ENCODE measurements at places on chromosomes 7 and 10.

DNA sequence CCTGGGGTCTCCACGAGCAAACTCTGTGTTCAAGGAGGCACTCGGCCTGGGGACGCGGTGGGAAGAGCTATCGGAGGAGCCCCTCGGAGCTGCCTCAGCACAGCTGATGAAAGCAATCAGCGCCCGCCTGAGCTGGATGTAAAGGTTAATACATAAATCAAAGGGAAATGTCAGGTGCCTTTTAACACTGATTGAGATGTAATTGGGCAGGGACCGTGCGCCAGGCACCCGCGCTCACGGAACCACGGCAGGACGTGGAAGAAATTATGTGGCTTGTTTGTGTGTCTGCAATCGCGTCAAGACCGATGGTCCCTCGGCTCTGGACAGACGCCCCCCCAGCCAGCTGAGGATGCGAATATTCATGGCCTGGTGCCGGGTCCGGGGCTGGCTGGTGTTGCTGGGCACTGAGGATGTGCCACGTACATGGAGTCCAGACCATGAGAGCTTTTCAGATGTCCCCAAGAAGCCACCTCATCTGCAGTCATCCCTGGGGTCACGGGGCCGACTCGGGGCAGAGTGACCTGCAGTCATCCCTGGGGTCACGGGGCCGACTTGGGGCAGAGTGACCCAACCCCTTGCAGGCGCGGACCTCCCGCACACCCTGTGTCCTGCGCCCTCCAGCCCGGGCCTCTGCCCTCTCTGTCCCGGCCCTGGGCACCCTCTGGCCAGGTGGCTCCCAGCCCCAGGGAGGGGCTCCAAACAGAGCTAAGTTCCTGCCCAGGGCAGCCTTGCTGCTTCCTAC lies 15.6 kb downstream of the FOXL3 start:
- DNase-seq: no peak

DNA sequence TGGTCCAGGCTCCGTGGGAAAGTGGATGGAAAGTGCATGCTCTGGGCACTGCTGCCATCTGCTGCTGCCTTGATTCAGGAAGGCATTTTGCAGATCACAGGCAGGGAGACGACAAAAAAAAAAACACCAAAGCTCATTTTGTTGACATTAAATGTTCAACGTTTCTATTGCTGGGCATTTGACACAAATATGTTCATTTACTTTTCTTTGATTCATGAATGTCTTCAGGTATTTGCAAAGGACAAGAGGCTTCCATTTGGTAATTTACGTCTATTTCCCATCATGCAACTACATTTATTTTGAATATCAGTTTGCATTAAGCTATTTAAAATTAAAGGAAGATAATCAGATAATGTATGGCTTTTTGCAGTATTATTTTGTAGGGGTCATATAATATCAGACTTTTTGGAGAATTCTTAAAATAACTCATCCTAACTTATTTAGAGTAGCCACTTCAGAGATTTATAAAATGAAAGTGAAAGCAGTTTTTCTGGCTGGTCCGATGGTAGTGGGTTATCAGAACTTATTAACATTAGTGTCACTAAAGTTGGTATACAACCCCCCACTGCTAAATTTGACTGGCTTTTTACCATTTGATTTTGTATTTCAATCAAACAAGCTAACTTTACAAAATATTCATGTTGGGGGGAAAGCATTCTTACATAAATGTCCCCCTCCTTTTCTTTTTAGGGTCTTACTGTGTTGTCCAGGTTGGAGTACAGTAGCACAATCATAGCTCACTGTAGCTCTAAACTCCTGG lies 65.3 kb downstream of the PDIA4 start:
- DNase-seq: peak; percentile 68

DNA sequence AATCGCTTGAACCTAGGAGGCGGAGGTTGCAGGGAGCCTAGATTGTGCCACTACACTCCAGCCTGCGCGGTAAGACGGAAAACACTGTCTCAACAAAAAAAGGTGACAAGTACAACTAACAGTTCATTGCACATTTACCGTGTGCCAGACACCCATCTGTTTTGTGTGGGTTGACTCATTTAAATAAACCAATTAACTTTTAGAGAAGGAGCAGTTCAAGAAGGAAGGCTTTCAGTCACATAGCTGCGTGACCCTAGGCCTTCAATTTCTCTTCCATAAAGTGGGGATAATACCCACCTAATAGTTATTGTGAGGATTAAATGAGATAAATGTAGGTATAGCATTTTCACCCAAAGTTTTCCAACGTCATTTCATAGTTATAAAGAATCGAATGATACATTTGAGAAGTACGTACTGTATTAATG lies 52.3 kb upstream of the KDM7A start:
- DNase-seq: no peak

- DNase-seq: no peak
These were observed 2.8 kb downstream of the FGF8 start for GRCh38 chr10:101772895-101773761.

All from fibroblast of skin of back (primary cell).